ENCODE measurements at places on chromosomes 12 and 14. TPM values are rescaled to one million over a fixed set of nuclear protein-coding genes. Genes with fewer than 3 reads are reported as not detected.

DNA sequence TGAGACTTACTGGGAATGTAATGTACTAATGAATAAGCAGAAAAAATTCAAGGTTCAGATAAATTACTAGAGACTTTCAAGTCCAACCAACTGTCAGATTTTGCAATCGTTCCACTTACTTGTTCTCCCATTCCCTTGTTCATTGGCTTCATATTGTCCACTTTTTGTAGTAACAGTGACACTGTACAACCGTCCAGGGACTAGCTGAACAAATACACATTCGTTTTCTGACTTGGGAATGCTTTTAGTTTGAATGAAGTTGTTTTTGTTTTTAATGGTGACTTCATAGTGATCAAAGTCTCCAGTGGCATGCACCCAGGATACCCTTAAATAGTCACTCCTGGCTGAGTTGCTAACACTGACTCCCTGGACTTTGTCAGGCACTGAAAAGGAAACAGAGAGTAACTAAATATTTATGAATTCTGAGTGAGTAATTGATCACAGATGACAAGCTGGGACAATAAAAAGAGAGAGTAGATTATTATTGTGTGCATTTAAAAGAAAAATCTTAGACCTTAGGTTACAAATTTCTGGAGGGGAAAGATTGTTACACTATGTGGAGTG, 65.4 kb downstream of the PTPRB start:
- no peak overlapping the region for H3K27ac ChIP-seq
- H3K4me3 ChIP-seq = no peak overlapping the region
- DNase-seq = no peak
- H3K36me3 ChIP-seq = no peaks in the 10 kb centered on the region
- no peaks in the 10 kb centered on the region for H3K27me3 ChIP-seq

DNA sequence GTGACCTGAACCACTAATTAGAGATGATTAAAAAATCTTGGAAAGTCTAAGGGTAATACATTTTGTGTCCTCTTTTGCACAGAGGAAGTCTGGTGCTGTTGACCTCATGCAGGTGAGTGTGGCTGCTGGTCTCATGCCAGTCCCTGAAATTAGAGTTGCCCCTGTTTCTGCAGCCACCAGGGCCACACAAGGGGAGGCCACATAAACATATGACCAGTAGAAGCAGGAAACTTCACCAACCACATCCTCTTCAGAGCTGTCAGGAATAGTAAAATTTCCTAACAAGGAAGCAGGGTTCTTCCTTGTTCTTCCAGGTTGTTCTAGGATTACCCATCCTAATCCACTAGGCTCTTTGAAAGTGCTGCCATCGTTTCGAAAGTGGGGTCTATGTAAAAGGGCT, 28.3 kb downstream of the PSMA6 start:
- peaks cover 29% of the 10 kb centered on the region for H3K36me3 ChIP-seq
- H3K27me3 ChIP-seq = no peaks in the 10 kb centered on the region
- H3K4me3 ChIP-seq = no peak overlapping the region
- no peak for DNase-seq
- H3K4me1 ChIP-seq = no peaks in the 10 kb centered on the region

DNA sequence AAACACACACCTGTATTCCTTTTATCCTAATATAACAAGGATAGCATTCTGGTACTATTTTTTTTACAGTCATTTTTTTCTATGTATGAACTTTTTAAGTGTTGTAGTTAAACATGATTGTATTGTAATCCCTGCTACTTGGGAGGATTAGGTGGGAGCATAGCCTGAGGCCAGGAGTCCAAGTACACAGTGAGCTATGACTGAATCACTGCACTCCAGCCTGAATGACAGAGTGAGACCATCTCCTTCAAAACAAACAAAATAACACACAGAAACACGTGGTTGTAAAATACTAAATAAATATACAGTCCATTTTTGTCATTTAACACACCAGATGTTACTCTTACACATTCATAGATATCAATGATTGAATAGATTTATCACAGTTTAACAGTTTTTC, 56.9 kb downstream of the MAP4K5 start:
- H3K4me1 ChIP-seq = no peaks in the 10 kb centered on the region
- H3K4me3 ChIP-seq = no peak overlapping the region
- H3K36me3 ChIP-seq = peaks cover 40% of the 10 kb centered on the region
- H3K27ac ChIP-seq = no peak overlapping the region

P2RX7 gene
- total RNA-seq = 0.09 TPM

NFE2 gene
- 1.5 TPM for total RNA-seq

Measured in H9 (cell line).